Stimulated activated CD8-positive, alpha-beta memory T cell treated with anti-CD3 and anti-CD28 coated beads, Interleukin-7, amount 100 ng/mL, for 1 hour (primary cell): ENCODE measurements at places on chromosomes 4 and X.

DNA sequence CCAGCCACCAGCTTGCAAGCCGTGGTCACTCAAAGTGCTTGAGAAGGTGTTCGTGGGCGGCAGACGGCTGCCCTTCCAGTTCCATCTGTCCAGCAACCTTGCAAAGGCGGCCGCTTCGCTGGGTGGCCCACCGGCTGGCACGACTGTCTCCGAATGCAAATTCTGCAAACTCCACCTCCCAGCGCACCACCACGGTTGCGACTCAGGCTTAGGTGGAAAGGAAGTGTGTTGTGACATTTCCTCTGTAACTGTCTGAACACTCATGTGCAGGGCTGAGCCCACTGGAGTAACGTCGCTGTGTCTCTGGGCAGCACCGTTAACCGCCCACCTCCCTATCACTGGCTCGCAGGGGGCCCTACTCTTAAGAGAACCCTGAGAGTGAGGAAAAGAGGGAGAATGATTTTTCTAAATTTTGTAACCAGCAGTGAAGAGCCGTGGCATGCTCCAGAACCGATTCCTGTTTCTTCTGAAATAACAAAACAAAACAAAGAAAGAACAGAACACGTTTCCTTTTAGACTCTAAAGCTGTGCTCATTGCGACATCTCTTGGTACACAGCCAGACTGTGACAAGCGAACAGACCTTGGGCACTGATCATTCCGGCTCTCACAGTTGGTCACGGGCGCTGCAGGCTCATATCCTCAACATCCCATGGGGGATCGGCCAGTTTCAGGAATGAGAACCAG lies at the start of gene P2RY8:
P2RY8 (minus strand) TSS at position 155 of the 685 bp plus-strand sequence. CDS start 70,627 bp downstream, outside the sequence.
- peak; percentile 54 for DNase-seq

DNA sequence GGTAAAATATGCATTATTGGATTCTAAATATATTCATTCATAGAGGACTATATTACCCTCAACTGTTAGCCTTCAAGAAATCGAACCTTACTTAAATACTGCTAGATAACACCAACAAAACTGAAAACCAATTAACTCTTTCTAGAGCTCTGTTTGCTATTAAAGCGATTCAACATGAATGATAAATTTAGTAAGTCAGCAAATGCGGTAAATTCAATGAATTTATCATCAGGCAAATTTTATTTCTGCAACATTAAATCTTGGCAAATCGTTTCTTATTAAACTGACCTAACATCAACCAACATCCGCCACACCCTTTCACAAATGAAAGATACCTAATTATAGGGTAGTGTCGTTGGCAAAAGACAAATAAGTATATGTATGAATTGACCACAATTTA lies 26.4 kb upstream of the HELT start:
- no peak for DNase-seq

- DNase-seq = no peak
These were observed 632.5 kb downstream of the KCTD8 start for GRCh38 chr4:43816116-43816515.

DNA sequence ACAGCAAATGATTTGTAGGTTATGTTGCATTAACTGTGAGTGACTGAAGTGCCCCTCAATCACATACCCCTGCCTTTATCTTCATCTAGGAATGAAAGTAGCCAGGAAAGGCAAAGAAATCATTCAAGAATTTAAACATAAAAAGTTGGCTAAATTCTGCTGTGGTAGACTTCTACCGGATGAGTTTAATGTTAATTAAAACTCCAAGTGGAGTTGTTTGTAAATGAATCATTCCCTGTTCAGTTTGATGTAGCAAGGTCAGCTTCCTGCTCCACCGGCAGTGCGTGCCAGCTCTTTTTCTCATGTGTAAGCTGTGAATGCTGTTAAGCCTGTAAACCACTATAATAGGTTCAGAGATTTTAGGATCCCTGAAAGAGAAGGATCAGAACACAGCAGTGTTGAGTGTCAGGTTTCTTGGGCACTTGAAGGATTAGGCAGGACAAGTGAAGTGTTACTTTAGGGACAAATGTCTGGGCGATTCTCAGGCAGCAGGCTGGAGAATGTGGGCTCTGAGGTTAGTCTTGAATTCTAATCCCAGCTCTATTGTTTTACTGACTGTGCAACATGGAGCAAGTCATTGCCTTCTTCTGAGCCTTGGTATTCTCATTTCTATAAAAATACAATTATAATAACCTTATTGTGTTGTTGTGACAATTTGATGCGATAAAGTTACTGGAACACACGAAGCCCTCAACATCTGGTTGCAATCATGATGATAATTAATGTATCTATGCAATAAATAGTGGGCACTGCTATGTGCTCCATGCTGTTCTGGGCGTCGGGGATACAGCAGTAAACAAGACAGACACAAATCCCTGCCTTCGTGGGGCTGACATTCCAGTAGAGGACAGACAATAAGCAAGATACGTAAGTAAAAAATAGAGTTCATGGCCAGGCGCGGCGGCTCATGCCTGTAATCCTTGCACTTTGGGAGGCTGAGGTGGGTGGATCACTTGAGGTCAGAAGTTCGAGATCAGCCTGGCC lies 112.0 kb downstream of the SHROOM3 start:
- DNase-seq = no peak

- no peak for DNase-seq
These were observed 75.6 kb upstream of the SRD5A3 start for GRCh38 chr4:55270481-55270880.

DNA sequence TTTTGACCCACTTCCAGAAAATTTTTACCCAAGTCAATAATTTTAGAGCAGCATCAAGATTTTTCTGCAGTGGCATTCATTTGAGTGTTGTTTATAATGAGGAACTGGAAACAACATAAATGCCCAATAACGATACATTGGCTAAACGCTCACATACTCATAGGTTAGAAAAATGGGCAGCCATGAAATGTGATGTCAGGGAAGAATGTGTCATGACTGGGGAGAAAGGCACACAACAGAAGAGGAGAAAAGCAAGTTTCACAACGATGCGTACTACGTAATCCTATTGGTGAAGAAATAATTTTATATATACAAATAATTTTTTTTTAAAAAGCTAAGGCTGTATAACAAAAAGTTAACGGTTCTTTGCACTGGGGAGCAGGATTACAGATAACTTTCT lies 33.6 kb upstream of the MAP3K15 start:
- no peak for DNase-seq

DNA sequence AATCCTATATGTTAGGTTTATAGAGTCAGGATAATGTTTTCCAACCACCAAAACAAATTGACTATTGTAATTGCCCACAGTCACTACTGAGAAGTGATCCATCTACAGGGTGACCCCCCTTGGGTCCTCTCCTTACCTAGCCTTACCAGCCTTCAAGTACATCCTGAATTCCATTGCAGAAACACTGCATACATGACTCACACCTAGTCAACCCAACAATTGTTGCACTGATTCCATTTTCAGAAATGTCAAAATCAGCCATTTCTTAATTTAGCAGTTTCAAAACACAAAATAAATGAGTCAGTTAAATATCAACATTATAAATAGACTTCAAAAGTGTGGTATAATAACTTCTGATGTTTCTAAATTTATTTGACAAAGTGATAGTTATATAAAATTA lies 106.3 kb upstream of the TNIP3 start:
- no peak for DNase-seq

- DNase-seq = no peak
These were observed 99.0 kb downstream of the STIM2 start for GRCh38 chr4:26959654-26960047.

GRCh38 chrX:105618393-105619101 lies 203.8 kb upstream of the NRK start:
- no peak for DNase-seq

GRCh38 chr4:165359506-165359905 lies 19.3 kb upstream of the CPE start:
- no peak for DNase-seq

GRCh38 chrX:71283403-71284143 lies at the start of gene NONO:
TSS of gene NONO (plus strand) at chrX:71283635. CDS start at chrX:71290638, 7,003 bp downstream.
- peak; percentile 57 for DNase-seq

- DNase-seq = no peak
These were observed 1.2 kb downstream of the TMSB4X start for GRCh38 chrX:12975991-12976558.

DNA sequence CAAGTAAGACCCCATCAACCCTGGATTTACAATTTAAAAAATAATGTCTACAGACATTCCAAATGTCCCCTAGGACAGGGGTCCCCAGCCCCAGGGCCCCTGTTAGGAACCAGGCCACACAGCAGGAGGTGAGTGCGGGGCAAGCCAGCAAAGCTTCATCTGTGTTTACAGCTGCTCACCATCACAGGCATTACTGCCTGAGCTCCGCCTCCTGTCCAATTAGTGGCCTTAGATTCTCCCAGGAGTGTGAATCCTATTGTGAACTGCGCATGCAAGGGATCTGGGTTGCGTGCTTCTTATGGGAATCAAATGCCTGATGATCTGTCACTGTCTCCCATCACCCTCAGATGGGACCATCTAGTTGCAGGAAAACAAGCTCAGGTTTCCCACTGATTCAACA lies 146.1 kb downstream of the ATP10D start:
- DNase-seq = no peak

GRCh38 chrX:109856974-109857373 lies 123.9 kb upstream of the ACSL4 start:
- DNase-seq = no peak

- no peak for DNase-seq
These were observed 69.8 kb downstream of the PTTG2 start for GRCh38 chr4:38030023-38030422.

GRCh38 chrX:14497184-14497666 lies 32.1 kb upstream of the GLRA2 start:
- no peak for DNase-seq

GRCh38 chr4:185504098-185505047 lies 30.9 kb downstream of the PDLIM3 start:
- DNase-seq = no peak

GRCh38 chr4:8191136-8191747 lies 7.8 kb upstream of the SH3TC1 start:
- no peak for DNase-seq

DNA sequence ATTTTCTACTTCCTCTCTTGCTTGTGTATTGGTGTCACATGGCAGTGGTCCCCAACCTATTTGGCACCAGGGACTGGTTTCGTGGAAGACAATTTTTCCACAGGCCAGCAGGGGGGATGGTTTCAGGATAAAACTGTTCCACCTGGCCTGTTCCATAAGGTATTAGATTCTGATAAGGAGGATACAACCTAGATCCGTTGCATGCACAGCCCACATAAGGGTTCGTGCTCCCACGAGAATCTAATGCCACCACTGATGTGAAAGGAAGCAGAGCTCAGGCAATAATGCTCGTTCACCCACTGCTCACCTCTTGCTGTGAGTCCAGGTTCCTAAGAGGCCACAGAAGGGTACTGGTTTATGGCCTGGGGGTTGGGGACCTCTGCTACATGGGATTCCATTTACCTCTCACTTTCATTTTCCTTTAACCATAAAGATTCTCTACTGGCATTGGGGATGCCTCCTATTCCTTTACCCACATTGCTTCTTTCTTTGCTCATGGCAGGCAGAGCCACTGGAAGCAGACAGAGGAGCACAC lies 38.1 kb downstream of the SEC31A start:
- DNase-seq = no peak

DNA sequence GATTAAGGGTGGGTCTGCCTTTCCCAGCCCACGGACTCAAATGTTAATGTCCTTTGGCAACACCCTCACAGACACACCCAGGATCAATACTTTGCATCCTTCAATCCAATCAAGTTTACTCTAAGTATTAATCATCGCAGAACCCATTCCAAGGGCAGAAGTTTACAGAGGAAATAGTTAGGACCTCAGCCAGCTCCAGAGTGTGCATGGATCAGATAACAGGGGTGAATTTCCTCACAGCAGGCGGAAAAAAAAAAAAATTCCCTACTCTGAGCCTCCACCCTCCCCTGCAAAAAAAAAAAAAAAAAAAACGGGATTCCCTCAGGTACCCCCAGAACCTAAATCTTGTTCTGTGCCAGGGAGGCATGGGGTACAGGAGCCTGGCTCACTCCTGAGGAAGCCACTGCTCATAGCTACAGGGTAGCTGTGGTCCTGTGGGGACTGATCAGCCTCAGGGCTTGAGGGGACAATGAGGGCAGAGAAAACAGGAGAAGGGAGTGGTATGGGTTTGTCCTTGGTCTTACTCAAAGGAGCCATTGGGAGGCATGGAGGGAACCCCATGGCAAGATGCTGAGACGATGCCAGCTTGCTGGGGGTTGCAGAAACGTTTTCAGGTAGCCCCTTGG lies 113.0 kb downstream of the DHRSX start:
- no peak for DNase-seq

GRCh38 chr4:62881210-62881609 lies 1528.0 kb downstream of the TECRL start:
- no peak for DNase-seq

DNA sequence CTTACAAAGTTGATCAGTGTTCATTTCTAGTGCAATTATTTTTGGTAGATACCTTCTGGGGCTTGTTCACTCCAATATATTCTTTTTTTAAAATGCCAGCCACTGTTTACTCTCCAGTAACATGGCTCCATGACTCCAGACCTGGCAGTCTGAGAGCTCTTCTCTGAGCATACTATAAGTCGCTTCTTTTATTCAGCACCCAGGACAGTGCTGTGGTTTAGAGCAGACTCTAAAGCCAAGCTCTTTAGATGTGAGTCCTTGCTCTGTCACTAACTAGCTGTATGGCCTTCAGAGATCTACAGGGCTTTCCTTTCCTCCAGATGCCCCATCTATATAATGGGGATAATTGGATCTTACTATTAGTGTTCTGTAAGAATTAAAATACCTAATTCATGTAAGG lies 200.2 kb upstream of the FAM241A start:
- no peak for DNase-seq

GRCh38 chrX:18873189-18873791 lies 110.6 kb downstream of the PHKA2 start:
- DNase-seq = no peak

DNA sequence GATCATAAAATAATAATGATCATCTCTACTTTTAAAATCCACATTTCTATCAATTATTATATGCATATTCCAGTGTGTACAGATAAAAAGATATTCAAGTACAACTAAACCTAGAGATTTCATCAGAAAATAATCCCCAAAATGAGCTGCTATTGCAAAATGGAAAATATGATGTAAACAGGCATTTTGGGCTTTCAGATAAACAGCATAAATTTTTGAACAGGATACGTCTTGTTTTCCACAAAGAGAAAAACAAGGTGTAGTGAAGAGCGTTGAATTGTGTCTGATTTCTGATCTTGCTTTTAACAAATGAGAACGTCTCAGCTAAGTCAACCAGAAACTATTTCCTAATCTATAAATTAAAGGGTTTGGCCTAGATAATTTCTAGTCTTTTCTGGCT lies 349.6 kb upstream of the FTHL17 start:
- DNase-seq = no peak

- DNase-seq = no peak
These were observed 1133.9 kb downstream of the SH3BGRL start for GRCh38 chrX:82335772-82336171.

DNA sequence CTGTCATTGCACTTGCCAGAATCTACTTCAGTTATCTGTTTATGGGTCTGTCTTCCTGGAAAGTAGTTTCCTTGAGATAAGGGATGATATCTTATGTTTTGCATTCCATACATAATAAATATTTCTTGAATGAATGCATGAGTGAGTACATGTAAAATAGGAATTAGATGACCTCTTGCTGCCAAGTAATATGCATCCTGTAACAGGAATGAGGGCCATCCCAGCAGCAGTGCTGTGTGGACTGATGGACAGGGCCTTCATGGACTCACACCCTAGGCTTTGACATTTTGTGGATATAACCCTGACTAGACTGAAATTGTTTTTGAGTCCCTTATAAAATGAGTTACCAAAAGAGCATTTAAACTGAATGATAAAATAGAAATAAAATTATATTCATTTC lies 77.2 kb upstream of the NEIL3 start:
- DNase-seq = no peak
